ENCODE measurements at places on chromosomes 6 and 20.

- no peak for DNase-seq
Measured at GRCh38 chr6:25956226-25956625, 6.4 kb upstream of the TRIM38 start.

GRCh38 chr6:150685860-150686259, 86.2 kb downstream of the PLEKHG1 start:
- peak; percentile 1 for DNase-seq

- peak; percentile 52 for DNase-seq
Measured at GRCh38 chr6:41548098-41548840, 2.1 kb downstream of the FOXP4 start.

- DNase-seq, result no peak
Measured at GRCh38 chr6:79079561-79080041, 1.5 kb upstream of the PHIP start.

- no peak for DNase-seq
Measured at GRCh38 chr6:7050004-7050403, 57.8 kb upstream of the RREB1 start.

- DNase-seq, result no peak
Measured at GRCh38 chr20:47421076-47421475, 64.6 kb upstream of the ZMYND8 start.

DNA sequence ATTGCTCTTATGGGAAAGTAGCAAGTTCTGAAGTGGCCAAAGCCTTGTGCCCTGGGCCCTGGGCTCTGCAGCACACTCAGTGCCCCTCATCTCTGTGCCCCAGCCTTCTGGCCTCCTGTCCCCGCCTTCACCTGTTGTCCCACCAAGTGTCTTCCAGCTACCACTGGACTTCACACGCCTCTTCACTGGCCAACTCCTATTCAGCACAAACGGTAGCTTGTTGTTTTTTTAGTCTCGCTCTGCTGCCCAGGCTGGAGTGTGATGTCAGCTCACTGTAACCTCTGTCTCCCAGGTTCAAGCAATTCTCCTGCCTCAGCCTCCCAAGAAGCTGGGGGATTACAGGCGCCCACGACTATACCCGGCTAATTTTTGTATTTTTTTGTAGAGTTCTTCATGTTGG, 4.8 kb downstream of the CCHCR1 start:
- no peak for DNase-seq

DNA sequence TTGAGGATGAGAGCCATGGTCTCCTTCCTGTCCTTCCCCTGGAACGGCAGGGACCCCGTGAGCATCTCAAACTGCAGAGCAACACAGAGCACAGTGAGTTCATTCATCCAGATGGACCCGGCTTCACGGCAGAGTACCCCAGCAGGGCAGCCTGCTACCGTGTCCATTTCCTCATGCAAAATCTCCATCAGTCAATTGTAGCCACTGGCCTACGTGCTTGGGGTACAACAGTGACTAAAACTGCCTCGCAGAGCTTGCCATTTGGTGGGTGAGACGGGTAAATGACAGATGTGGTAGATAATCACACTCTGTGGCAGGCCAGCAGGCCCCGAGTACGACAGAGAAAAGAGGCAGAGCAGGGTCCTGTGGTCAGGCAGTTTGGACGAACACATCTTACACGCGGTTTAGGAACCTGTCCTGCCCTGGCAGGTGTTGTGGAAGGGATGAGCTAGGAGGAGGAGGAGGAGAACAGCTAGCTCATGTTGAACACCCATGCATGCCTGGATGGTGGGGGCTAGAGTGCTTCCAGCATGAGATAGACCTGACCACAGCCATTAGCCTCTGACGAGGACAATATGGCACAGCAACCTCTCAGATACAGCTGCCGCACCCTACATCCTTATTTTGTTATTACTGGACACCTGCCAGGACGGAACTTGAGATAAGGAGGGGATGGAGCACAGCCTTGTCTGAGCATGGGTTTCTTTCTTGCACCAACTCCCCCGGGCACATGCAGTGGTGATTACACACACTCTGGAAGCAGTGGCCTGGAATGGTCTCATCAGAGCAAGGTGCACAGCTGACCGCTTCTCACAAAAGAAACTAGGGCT, 95.6 kb downstream of the RAMACL start:
- peak; percentile 13 for DNase-seq

- DNase-seq, result peak; percentile 75
Measured at GRCh38 chr6:44257025-44257752, at the start of gene SLC35B2. TSS of gene SLC35B2 (minus strand) at chr6:44257528. CDS start at chr6:44257410, 118 bp downstream.

DNA sequence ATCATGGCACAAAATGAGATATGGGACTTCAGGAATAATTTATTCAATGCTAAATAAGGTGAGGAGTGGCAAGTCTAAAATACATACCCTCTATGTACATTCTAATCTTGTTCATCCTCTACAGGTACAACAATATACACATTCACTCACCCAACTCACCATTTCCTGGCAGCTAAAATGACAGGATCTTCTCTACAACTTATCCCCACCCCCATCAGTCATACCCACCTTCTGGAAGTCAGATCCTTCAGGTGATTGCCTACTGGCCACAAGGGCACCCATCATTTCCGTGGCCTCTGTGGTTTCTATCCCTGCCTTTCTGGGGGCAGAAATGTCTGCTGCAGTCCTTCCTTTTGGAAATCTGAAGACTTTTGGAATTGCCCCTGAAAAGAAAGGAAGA, 22.8 kb upstream of the CRIP3 start:
- no peak for DNase-seq

DNA sequence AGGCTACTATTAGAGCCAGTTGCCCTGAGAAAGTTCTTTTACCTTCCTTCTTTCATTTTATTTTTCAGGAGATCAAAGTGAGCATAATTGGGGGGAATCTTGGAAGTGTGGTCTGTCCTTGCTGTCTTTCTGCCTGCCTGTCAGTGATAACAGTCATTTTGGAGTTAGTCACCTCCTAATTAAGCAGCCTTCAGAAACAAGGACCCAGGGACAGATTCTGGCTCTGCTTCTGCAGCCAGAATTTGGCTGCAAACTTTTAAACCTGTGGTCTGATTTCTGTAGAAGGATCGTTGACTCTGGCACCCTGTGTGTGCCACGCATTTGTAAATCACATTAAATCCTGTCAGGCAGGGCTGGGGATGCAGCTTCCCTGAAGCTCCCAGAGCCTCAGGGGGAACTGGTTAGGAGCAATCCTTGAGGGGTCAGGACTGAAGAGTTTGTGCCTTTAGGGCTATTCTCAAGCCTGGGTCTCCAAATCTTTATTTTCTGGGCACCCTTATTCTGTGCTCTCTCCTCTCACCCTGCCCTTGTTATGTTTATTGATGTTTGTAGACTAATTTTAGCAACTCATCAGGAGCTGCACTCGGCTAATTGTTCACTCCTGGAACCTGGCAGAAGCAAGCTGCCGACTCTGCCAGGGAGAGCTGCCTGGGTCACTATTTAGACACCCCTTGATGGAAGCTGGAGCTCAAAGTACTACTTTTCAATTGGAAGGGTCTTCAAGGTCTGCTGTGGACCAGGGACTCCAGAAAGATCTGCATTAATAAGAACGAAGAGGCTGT, 6.8 kb downstream of the NOX3 start:
- DNase-seq, result no peak

DNA sequence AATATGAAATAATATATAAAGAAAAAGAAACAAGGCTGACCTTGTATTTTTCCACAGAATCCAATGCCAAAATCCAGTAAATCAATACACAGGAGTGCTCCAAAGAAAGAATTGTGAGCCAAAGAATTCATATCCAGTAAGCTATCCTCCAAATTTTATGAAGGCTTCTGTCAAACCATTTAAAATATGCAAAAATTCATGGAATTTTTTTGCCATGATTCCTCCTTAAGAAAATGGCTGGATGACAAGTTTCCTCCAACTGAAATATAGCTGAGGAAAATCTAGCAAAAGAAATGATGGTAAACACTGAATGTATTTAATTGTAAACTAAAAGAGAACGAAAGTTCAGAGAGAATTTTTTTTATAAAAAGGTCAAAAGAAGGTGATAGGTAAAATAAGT, 290.3 kb downstream of the UBE3D start:
- DNase-seq, result no peak

DNA sequence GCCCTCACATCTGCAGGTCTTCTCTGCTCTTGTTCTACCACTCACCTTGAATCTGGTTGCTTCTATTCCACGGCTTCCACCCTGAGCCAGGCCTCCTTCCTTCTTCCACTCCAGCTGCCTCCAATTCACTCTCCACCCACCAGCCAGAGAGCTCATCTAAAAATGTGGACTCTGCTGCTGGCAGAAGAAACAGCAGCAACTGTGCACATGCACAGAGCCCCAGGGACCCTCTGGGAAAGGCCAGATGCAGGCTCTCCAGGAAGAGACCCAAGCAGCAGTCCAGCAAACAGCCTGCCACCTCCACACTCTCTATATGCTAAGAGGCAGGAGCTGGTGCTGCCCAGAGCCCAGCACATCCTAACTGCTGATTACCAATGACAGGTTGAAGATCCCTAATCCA, 162.6 kb upstream of the TOP1 start:
- DNase-seq, result no peak

DNA sequence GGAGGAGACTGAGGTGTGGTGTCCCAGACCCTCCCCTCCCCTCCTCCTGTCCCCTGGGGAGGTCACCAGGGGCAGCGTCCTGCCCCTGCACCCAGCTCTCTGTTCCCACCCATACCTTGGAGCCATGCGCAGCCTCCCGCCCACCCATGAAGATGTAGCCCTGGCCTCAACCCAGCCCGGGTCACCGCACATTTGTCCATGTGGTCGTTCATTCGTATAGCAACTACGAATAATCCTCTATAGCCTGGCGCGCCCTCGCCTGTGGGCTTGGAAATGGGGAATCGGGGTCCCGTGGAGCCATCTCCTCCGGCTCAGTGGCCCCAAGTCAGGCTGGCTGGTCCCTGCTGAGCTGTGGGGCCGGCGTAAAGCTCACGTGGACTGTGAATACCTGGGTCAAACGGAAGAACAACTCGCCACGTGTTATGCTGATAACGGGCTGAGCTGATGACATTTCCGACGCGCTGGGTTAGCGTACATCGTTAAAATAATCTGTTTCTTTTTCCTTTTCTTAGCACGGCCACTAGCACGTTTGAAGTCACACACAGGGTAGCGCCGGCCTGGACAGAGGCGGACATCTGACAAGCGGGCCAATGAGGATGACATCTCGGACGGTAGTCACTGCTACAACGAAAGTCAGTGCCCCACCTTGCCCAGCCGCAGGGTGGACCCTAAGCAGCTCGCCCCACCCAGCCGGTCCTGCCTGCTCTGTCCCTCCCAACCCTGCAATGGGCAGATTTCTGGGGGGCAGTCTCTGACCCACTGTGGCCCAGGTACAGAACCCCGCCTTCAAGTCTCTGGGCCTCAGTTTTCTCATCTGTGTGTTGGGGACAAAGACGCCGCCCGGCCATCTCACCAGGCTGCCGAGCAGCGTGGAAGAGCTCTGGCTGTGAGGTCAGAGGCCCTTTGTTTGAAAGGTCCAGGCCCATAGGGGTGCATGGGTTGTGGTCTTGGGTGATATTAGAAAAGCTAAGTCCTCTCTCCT, 19.8 kb upstream of the RBBP8NL start:
- DNase-seq, result no peak

DNA sequence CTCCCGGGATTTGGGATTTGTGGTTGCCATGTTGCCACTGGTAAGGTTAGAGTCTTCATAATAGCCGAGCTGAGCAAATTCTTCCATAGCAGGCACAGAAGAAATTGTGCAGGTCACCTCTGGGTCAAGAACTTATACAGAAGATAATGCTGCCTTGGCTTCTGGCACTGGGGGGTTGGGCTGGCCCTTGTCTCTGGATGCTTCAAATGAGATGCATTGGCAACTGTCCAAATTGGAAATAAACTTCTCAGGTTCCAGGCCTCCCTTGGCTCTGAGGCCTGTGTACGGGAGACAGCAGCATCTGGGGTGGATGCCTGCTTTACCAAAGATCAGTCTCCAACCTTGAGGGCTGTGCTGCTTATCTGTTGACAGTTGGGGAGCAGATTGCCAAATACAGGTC, 26.2 kb downstream of the MYO6 start:
- no peak for DNase-seq

DNA sequence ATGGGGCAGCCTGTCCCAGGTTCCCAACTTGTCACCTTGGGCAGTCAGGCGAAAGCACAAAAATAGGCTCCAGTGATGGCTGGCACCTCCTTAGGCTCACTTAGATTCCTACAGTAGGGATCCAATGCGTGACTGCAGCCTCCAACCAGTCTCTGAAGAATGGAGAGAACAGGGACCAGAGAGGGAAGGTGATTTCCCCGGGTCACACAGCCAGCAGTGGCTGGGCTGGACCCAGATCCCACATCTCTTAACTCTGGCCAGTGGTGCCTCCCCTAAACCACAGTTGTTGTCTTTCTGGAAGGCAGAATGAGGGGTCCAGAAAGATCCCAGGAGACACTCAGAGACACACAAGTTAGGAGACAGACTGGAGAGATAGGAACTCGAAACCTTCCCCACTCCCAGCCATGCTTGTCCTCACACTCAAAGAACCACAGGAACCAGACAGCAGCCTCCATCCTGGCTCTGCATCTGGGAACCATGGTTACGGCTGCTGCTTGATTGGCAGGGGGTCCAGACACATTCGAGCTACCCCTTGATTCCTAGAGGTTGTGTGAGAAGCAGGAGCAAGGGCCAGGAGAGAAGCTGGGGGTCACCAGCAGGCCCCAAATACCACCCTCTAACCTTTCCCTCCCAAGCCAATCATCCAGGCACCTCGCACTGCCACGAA, 33.1 kb upstream of the SIRPA start:
- DNase-seq, result no peak

DNA sequence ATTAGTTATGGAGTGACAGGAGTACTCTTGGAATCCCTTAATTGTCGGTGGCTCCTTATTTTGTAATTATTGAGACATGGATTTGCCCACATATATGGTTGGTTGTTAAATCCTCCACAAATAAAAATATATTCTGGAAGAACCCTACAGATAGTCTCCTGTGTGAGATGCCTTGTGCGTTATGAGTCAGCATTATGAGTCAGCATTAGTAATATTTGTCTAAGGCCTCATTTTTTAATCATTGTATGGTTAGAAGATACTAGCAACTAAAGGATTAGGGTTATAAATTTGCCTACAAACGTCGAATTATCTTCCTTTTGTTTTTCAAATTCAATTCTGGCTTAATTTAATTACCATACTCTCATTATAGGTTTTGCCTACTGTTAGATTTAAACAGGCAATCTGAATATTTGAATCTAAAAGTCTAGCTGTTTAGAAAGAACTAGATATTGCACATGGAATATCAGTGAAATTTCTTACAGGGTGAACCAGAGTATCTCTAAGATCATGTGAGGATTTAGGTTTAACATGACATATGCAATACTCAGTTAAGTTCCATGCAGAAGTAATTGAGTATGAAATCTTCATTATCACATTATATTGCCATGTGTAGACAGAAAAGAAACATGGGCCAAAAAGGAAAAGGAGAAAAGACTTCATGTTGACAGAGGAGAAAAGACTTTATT, 5.9 kb downstream of the C6orf58 start:
- no peak for DNase-seq

DNA sequence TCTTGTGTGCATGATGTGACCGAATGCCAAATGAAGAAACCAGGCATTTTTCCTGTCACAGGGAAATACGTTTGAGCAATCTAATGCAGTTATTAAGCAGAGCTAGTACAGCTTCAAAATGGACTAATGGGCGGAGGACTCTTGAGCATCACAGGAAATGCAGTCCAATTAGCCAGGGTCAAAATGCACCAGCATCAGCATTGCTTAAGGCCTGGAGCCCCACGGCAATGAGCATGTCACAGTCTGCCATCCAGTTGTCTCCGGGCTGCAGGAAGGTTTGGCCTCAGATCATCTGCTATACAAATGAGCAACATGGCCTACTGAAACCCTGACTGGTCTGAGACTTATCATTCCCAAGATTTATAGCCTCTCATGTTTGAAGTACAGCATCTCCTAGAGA, 652.1 kb upstream of the SLC35B3 start:
- no peak for DNase-seq
